ENCODE measurements at places on chromosomes 5 and 9.

- no peak for DNase-seq
These were observed 1817.6 kb upstream of the C9orf72 start for GRCh38 chr9:29390859-29391258.

DNA sequence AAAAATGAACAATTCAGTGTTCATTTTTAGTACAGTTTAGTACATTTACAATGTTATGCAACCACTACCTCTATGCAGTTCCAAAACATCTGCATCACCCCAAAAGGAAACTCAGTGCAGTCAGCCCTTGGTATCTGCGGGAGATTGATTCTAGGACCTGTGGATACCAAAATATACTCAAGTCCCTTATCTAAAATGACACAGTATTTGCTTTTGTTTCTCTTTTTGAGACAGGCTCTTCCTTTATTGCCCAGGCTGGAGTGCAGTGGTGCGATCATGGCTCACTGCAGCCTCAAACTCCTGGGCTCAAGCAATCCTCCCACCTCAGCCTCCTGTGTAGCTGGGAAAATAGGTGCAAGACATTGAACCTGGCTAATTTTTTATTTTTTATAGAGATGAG, 114.0 kb downstream of the PIP5K1B start:
- DNase-seq, result no peak

DNA sequence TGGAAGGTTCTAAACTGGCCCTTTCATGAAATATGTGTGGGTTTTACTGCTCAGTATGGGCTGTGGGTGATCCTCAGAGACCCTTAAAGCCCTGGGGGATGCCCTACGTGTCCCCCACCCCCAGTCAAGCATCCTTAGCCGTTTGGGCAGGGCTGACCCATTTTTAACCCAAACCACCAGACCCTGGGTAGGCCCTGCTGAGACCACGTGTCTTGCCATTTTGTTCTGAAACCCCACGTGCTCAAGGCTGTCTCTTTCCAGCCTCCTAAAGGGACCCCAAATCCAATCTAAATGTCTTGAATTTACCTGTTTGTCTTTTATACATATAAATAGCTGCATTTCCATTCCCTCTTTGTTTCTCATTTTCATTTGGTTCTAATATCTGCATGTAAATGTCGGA, 94.9 kb downstream of the PAX5 start:
- DNase-seq, result no peak

DNA sequence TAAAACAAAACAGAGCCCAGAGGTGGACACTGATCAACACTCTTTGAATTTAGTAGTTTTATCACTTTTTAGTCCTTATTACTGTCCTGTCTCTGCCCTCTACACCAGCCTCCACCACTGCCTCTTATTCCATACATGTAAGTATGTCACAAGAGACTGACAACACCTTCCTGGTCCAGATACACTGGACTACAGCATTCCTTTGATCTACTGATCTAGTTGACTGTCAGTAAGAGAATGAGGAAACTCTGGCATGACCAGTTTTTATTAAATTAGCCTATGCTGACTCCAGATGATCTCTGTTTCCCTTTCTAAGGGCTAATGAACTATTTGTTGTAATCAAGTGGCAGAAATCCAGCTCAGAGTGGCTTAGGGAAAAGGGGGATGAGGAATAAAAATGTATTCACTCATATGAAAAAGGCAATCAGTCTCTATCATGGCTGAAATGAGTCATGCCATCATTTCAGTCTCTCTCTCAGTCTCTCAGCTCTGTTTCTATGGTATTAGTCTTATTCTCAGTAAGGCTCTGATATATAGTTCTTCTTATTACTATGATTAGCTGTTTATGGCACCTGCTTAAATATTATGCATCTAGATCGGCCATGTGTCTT, 5.5 kb downstream of the ARHGEF37 start:
- DNase-seq, result no peak

GRCh38 chr5:140027807-140028206, 15.3 kb downstream of the NRG2 start:
- no peak for DNase-seq
